ENCODE measurements at places on chromosomes 2 and 18.

GRCh38 chr2:101420623-101421022 is 33.3 kb upstream of the CREG2 start:
- no peak for DNase-seq

DNA sequence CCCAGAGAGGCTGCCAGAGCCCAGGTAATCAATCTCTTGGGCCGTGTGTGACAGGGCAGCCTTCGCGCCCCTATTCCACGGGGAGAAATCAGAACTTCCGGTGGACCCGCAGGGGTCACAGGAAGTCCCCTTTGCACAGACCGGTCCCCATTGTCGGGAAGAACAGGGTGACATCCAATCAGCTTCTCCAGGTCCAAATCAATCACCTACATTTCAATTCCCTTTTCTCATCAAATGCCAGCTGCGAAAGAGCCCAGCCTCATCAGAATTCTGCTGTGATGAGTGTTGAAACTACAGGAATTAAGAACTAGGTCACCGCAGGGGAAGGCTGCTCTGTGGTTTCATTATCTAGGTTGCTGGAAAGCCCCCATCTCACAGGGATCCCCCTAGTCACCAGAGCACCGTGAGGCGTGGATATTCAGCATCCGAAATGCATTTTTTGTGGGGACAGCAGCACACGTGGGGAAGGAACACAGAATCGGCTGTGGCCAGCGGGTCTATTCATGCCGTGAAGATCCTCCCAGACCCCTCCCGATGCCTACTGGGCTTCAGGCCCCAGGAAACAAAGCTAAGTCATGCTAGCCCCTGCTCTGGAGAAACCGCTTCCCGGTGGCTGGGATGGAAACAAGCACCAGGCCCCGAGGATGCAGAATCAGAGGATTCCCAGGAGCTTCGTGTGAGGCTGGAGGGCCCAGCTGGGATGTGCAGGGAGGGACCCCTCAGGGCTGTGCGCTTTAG is 193.7 kb upstream of the ID2 start:
- no peak for DNase-seq

GRCh38 chr18:62678847-62679485 is 36.4 kb upstream of the PHLPP1 start:
- DNase-seq, result no peak

DNA sequence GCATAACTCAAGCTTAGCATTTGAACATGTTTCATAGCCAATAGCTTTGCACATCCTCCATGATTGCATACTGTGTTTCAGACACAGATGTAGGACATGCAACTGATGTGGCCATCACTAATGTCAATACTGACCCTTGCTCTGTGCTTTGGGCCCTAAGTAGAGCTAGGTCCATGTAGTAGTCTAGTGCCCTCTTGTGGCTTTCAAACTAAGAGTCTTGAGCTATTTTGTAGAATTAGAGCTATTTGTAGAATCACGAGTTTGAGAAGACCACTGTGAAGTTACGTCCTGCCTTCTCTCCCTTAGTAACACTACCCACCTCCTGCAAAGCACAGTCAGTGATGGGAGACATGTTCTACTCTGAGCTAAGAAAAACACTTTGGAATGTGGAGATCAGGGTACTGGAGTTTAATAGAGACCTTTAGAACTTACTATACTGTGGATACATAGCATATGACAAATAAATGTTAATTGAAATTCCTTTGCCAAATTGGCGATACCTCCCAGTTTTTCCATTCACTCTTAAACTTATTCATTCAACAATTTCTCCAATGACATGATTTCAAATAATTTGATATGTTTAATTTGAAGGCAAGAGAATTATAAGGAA is 306.5 kb upstream of the TNP1 start:
- no peak for DNase-seq

GRCh38 chr2:75564713-75565359 is 4.1 kb upstream of the EVA1A start:
- DNase-seq, result no peak

- DNase-seq, result no peak
Measured at GRCh38 chr2:119338826-119339561, 27.6 kb downstream of the C2orf76 start.

GRCh38 chr2:126970583-126970982 is 71.9 kb downstream of the TEX51 start:
- no peak for DNase-seq

- DNase-seq, result no peak
Measured at GRCh38 chr18:68779169-68779568, 18.7 kb upstream of the CCDC102B start.

- no peak for DNase-seq
Measured at GRCh38 chr2:37090019-37090477, 5.7 kb downstream of the GPATCH11 start.

DNA sequence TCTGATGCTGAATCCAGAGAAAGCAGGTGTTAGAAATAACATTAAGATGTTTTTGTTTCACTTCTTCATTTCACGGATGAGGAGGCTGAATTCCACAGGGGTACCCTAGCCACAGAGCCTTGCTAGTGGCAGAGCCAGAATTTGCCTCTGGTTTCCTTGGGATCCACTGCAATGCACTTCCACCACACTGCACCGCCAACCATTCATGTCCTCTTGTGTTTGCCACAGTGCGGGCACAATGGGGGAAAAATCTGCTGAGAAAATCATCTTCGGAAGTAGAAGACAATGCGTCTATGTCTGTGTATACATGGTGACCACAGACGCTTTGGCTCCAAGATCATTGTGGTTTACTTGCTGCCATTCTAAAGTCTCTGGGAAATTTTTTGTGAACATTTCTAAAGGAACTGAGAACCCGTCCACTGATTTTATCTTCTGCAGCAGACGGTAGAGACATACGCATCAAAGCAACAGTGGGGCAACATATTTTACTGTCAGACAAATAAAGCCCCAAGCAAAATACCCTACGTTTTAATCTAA is 14.9 kb downstream of the ICOS start:
- DNase-seq, result no peak

DNA sequence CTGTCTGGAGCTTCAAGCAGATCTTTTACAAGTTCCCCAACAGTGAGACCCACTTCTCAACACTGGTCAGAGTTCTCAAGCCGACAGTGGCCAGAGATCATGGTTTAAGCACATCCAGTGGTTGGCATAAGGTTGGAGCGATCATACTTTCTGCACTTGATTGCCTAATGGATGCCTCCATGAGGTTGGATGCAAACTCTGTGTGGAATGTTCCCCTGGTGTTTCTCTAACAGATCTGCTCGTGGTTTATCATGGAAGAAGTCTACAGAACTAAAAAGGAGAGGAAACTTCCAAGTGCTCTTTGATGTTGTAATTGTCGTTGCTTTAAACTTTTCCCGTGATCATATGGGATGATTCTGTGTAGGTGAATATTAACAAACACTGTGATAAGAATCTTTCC is 60.7 kb downstream of the SH3RF3 start:
- DNase-seq, result no peak

- DNase-seq, result no peak
Measured at GRCh38 chr18:45069546-45069945, 388.9 kb downstream of the SETBP1 start.

GRCh38 chr2:100208141-100208770 is 65.9 kb upstream of the AFF3 start:
- DNase-seq, result no peak

GRCh38 chr2:239034561-239035341 is 186.9 kb downstream of the TWIST2 start:
- no peak for DNase-seq

GRCh38 chr2:239555571-239555905 is 154.7 kb upstream of the HDAC4 start:
- no peak for DNase-seq

DNA sequence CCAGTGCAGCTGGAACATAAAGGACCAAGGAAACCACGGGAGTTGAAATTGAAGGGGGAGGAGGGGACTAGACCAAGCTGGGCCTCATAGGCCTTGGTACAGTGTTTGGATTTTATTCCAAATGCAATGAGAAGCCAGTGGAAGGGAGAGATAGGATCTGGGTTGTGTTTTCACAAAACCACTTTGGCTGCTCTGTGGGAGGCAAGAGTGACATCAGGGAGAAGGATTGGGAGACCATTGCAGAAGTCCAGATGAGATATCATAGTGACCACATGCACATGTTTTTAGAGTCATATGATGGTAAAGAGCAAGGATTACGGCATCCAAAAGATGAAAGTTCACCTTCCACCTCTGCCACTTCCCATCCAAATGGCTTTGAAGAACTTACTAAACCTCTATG is 210.2 kb downstream of the PAX3 start:
- no peak for DNase-seq

DNA sequence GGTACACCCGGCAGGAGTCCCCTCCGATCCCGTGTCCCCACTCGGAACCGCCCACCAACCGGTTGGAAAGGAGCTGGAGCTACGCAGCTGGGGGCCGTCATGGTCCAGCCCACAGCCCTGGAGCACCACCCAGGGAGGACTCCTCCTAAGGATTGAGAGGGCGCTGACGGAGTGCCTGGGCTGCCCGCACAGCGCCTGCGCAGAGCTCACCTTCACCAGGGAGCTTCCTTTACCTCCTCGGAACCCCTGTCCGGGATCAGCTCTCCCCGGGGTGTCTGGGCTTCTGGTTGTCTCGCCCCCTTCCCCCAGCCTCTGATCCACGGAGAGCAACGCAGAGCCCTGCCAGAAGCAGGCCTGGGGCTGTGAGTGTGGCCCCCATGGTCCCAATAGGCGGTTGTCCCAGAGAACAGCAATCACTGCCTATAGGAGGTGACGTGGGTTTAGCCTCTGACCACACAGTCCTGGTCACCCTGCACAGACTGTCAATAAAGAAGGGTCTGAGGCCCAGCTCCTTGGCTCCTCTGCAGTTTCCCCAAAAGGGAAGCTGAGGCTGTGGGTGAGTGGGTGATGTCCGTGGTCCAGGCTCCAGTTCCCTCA is 14.6 kb downstream of the ALPG start:
- no peak for DNase-seq

DNA sequence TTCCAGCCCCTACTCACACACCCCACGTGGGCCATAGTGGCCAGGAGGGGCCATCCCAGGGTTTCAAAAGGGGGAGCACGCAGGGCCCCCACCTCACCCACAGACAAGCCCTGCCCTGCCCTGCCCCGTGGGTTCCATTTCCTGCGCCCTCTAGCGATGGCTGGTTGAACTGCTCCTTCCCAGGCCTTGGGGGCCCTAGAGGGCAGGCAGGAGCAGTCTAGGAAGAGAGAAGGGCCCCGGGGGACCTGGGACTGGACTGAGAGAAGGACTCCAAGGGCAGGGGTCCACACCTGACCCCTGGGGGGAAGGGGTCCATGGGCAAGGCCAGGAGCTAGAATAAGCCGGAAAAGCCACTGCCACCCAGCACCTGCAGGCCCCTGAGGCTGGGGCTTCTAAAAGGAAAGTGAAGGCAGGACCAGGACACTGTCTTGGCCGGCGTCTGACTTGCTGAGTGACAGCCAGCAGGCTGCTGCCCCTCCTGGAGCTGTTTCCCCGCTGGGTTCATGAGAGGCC is 10.1 kb downstream of the CYP26B1 start:
- no peak for DNase-seq

GRCh38 chr2:174600349-174600748 is 2.7 kb upstream of the WIPF1 start:
- DNase-seq, result no peak

DNA sequence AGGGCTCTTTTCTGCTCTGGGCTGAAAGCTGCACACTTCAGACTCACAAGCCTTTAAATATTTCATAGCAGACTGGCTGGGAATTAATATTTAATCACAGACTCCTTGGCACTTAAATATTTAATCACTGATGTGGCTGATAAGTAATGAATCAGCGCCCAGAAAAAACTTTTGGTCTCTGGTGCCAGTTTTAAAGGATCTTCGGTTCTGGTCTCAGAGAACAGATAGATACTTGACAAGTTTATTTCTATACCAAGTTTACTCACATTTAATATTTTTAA is 201.2 kb downstream of the MYCN start:
- no peak for DNase-seq

- DNase-seq, result no peak
Measured at GRCh38 chr18:25350489-25351251, 1.3 kb downstream of the ZNF521 start.

DNA sequence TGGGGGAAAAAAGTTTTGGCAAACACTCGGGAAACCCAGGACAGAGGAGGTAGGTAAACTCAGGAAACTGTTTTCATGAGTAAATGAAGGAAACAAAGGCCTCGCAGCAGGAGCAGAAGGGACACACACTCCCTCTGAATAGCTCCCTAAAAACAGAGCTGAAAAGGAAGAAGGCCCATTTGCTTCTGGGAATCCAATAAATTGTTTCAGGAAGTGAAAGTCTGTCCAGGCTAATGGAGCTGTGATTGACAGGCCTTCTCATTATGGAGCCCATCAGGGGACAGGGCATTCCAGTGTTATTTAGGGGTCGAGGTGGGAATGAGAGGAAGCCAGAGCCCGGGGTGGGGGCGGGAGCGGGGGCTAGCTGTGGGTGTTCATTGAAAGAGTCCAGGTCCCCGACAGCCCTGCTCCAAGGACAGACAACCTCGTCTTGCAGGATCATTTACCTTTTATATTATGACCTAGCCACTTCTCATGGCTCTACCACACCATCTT is 81.2 kb downstream of the GBX2 start:
- DNase-seq, result no peak

DNA sequence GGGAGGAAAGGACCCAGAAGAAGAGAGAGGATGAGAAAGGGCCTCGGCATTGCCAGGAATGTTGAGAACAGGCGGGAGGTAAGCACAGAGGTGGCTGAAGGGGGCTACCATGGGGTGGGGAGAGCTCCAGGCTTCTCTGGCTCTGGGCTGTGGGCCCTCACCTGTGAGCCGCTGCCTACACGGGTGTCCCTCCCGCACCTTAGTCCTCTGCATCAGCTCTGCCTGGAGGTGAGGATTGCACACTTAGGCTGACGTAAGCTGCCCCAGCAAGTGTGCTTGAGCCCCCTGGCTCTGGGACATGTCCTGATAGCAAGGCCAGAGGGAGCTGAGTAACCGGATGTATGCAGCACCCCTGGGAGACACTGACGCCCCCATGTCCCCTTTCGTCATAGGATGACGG is 33.9 kb downstream of the TMEM18 start:
- DNase-seq, result no peak

DNA sequence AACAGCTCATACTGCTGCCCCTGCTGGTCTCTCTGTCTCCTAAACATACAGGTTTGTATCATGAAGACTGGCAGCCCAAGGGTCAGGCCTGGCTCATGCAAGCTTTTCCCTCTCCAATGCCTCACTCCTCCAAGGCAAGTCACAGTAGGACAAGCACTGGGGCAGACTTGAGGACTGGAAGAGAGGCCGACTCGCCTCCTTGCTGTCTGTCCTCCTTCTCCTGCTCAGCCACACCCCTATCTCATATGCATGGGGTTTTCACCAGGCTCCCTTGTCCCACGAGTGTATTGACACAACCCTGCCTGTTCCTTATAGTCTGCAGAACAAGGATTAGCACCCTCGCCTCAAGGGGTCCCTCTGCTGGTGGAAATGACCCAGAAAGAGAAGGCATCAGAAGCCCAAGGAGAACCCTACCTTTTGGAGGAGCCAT is 223.7 kb downstream of the SOX11 start:
- no peak for DNase-seq
